ENCODE measurements at places on chromosomes 5 and 9. TPM values are rescaled to one million over a fixed set of nuclear protein-coding genes. Genes with fewer than 3 reads are reported as not detected.

The BTNL9 gene
- total RNA-seq, result 10.7 TPM

The PAEP gene
- total RNA-seq, result not detected

The DMRTA1 gene
- total RNA-seq, result 0.41 TPM

The CXCL14 gene
- 28.7 TPM for total RNA-seq

The SPINK5 gene
- 0.54 TPM for total RNA-seq

The IL3 gene
- not detected for total RNA-seq

The FOXI1 gene
- total RNA-seq, result not detected

The GKAP1 gene
- total RNA-seq, result 3.8 TPM

The SEC16A gene
- 72.8 TPM for total RNA-seq

The SLC25A2 gene
- 2.0 TPM for total RNA-seq

The PCDH12 gene
- 5.2 TPM for total RNA-seq

The PCDHGA2 gene
- total RNA-seq, result 13.8 TPM

Data from thoracic aorta (tissue), 2 donors.